ENCODE measurements at places on chromosomes 5 and 9.

- no peak for DNase-seq
These were observed 47.3 kb downstream of the KCNIP1 start for GRCh38 chr5:170551076-170551475.

GRCh38 chr9:118640836-118641560 lies 728.2 kb downstream of the BRINP1 start:
- DNase-seq, result no peak

- DNase-seq, result no peak
These were observed 17.2 kb upstream of the TENT2 start for GRCh38 chr5:79595086-79595485.

GRCh38 chr9:134698587-134699342 lies 57.2 kb downstream of the COL5A1 start:
- no peak for DNase-seq

DNA sequence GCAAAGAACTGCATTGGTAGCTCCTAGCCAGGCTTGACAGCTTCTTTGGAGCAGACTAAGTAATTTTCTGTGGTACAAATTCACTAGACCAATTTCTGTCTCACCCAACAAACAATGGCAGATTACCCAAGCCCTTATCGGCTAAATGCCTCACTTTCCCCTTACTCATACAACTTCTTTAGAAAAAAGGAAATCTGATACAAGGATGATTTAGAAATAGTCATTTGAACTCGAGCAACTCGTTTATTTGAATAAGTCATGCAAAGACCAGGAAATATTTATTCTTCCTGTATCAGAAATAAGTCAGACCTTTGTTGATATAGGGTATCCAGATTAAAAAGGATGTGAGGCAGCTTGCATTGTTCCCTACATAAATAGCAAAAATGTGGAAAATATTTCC lies 170.4 kb upstream of the CDH6 start:
- no peak for DNase-seq

- DNase-seq, result no peak
These were observed 7.2 kb downstream of the GAPT start for GRCh38 chr5:58498340-58498942.

DNA sequence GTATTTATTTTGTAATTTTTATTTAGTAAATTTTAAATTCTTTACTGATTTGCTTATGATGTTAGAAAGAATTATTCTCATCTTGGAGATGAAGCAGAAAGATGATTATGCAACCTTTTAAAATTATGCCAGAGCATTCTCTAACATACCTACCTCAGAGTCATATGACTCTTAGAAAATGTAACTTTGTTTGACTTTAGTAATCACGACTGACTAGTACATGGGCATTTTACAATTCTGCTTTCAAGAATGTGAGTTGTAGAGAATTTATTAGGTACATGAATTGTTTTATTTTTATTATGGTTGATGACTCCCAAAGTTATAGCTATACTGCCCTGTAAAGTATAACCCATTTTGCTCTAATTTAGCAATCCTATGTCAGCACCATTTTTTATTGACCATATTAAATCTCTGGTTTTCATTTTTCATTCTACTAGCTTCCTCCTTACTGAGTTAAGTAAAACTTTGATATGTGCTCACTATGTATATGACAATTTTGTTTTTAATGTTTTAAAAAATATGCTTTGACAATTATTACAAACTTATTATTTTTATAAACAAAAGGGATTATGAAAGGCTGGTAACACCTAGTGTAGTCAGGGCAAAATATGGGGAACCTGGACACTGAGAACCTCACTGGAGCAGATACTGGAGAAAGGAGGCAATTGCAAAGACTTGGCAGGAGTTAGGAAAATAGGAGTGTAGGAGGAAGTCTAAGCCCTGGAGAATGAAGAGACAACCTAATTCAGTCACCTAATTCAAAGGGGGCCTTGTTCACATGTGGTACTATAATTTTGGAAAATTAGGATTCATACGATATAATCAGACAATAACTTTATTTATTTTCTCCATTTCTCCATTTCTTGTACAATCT lies 249.7 kb upstream of the DAB2 start:
- no peak for DNase-seq

DNA sequence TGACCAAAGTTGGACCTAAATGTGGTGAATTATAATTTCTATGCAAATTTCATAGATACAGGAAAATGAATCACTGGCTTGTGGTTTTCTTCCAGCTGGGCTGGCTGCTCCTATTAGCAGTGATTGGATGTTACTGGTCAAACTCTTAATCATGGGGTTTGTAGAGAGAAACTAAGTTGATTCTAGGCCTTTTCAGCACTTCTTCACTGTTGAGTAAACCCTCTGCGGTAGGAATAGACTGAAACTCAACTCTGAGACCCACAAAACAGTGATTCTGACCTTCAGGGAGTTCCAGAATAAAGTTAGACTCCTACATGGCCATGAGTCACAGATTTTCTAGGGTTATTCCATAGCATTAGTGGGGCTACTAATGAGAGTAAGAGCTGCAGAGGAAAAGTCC lies 47.9 kb upstream of the FKTN start:
- no peak for DNase-seq

GRCh38 chr9:68562461-68562860 lies 21.8 kb upstream of the TMEM252 start:
- no peak for DNase-seq

GRCh38 chr5:53956632-53957031 lies 353.7 kb downstream of the ARL15 start:
- DNase-seq, result no peak
